ENCODE measurements at places on chromosomes 5 and 9. TPM values are rescaled to one million over a fixed set of nuclear protein-coding genes. Genes with fewer than 3 reads are reported as not detected.

GABRA6 gene
- not detected for total RNA-seq

RAD23B gene
- total RNA-seq, result 108 TPM

ORM1 gene
- 4.4 TPM for total RNA-seq

ZNF454 gene
- total RNA-seq, result not detected

HAPLN1 gene
- 0.27 TPM for total RNA-seq

NPR2 gene
- total RNA-seq, result 8.6 TPM

ECSCR gene
- 0.36 TPM for total RNA-seq

- H3K36me3 ChIP-seq, result no peaks in the 10 kb centered on the region
- H3K27ac ChIP-seq, result no peak overlapping the region
- no peaks in the 10 kb centered on the region for H3K27me3 ChIP-seq
- H3K4me3 ChIP-seq, result no peak overlapping the region
- DNase-seq, result no peak
Measured at GRCh38 chr5:137372773-137373160, 126.4 kb downstream of the SPOCK1 start.

DNA sequence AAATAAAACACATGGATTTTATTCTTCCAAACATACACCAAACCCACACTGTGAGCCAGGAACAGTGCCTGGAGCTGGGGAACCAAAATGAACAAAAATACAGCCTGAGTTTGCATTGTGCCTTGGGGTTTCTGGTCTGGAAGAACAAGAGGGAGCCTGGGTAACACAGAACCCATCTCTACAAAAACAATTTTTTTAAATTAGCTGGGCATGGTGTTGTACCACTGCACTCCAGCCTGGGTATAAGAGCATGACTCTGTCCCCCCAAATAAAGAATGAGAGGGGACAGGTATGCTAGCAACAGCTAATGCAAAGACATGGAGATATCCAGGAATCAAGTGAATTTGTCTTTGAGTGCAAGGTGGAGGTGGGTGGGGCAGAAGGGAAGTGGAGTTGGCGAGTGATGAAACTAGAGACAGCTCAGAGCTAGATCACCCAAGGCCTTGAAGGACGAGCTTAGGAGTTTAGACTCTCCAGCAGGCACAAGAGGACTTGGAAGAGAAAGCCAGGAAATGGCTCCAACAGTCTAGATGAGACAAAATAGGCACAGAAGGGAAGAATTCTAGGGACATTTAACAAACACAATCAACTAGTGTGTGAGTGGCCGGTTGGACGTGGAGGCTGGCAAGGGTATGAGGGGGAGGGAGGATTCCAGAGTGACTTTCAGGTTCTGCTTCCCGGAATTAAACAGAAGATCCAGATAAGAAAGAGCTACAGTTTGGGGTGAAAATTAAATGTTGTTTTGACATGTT is 47.4 kb downstream of the FNBP1 start:
- H3K27me3 ChIP-seq, result no peaks in the 10 kb centered on the region
- peaks cover 77% of the 10 kb centered on the region for H3K4me1 ChIP-seq
- H3K36me3 ChIP-seq, result peaks cover 22% of the 10 kb centered on the region
- H3K27ac ChIP-seq, result peak overlapping the region; percentile 100

GRCh38 chr9:133106511-133107244 is 14.4 kb downstream of the RALGDS start:
- H3K36me3 ChIP-seq, result peaks cover 43% of the 10 kb centered on the region
- H3K27me3 ChIP-seq, result no peaks in the 10 kb centered on the region
- DNase-seq, result no peak
- no peak overlapping the region for H3K4me3 ChIP-seq

DNA sequence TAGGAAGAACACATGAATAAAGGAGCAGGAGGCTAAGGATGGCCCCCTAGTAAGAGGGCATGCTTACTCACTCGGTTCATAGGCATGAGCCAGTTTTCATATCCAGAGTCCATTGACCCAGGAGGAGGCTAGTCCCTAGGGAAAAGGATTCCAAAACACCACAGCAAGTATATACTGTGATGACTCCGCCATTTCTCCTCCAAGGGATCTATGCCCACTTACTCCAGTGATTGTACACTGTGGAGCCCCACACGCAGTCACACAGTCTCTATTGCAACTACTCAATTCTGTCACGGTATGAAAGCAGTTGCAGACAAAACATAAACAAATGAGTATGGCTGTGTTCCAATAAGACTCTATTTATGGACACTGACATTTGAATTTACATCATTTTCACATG is 117.7 kb upstream of the ALDH1B1 start:
- H3K36me3 ChIP-seq, result no peaks in the 10 kb centered on the region
- DNase-seq, result no peak
- H3K27ac ChIP-seq, result no peak overlapping the region

DNA sequence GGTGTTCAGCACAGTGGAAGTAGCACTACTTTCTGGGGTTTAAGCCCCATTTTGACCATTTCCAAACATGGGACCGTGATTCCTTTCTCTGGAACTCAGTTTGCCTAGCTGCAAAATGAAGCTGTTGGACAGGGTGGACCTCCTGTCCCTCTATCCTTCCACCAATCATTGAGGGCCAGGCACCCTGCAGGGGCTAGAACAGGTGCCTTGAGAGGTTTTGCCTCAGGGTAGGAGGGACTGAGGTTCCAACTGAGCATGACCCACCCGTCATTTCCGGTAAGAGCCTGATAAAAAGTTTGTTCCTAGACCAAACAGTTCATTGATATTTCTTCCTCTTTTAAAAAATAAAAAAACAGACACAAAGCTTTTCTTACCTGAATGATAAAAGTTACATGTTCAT is 116.5 kb downstream of the MVB12B start:
- DNase-seq, result no peak
- H3K36me3 ChIP-seq, result no peaks in the 10 kb centered on the region
- no peaks in the 10 kb centered on the region for H3K4me1 ChIP-seq
- H3K4me3 ChIP-seq, result no peak overlapping the region
- no peaks in the 10 kb centered on the region for H3K27me3 ChIP-seq

DNA sequence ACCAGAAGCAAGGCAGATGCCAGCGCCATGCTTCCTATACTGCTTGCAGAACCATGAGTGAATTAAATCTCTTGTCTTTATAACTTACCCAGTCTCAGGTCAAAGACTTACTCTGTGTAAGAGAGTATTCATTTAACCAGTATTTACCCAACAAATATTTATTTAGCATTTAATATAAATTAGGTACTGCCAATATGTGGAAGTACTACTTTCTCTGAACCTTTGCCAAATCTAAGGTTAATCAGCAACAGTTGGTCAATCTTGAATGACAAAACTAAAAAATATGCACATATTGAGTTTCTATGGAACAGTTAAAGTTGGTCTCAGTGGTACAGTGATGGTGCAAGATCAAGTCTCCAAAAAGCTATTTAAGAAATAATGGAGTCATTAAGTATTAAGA is 155.9 kb upstream of the CCNG1 start:
- H3K27me3 ChIP-seq, result no peaks in the 10 kb centered on the region
- no peak overlapping the region for H3K4me3 ChIP-seq
- H3K36me3 ChIP-seq, result no peaks in the 10 kb centered on the region
- no peak overlapping the region for H3K27ac ChIP-seq

DNA sequence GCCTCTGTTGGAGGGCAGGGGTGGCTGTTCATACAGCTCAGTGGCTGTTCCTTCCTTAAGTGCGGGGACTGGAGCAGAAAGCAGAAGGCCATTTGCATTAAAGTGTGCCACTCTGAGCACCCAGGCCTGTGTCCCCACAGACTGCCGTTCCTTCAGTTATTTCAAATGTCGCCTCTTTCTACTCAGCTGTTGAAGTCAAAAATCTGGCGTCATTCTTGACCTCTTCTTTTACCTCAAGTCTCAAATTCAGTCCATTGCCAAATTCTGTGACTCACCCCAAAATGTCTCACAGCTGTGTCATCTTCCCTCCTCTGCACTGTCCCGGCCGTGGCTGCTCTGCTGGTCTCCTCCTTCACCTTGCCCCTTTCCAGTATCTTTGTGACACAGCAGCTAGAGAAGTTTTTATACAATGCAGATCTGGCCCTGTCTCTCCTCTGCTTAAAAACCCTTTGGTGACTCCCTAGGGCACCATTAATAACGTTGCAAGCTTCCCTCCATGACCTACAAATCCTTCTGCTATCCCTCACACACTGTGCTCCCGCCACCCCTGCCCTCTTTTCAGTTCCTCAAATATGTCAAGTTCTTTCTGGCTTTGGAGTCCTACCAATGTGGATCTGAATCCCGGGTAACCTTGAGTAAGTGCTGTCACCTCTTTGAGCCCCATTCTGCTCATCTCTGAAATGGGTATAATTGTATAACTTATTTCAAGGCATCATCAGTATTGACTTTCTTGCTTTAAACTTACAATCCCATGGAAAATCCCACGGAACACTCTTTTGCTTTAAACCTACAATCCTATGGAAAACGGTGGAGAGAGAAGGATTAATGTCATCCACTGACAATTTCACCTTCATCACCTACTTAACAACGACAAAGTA is 98.3 kb upstream of the BOD1 start:
- no peaks in the 10 kb centered on the region for H3K36me3 ChIP-seq
- no peaks in the 10 kb centered on the region for H3K27me3 ChIP-seq
- peaks cover 10% of the 10 kb centered on the region for H3K4me1 ChIP-seq

DNA sequence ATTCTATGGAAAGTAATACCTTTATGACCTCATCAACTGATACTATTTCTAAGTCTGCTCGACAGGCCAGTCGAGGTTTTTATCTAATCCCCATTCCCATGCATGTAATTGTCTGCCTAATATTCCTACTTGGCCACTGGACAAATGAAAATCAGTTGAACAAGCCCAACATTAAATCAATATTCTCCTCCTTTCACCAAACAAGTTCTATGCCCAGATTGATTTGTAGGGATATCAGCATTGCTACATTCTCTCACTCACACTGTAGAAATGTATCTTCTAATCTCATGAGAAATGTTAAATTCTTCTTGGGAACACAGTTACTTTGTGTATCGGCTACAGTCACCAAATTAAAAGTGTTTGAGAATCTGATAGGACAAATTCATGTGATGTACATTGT is 208.8 kb upstream of the CTNND2 start:
- DNase-seq, result no peak
- H3K36me3 ChIP-seq, result no peaks in the 10 kb centered on the region
- H3K27ac ChIP-seq, result no peak overlapping the region
- no peaks in the 10 kb centered on the region for H3K4me1 ChIP-seq
- H3K27me3 ChIP-seq, result no peaks in the 10 kb centered on the region

GRCh38 chr5:141501761-141502160 is 12.9 kb downstream of the PCDHGC5 start:
- peaks cover 21% of the 10 kb centered on the region for H3K4me1 ChIP-seq
- no peak overlapping the region for H3K4me3 ChIP-seq
- no peak overlapping the region for H3K27ac ChIP-seq
- no peak for DNase-seq
- no peaks in the 10 kb centered on the region for H3K36me3 ChIP-seq

- no peaks in the 10 kb centered on the region for H3K27me3 ChIP-seq
- H3K27ac ChIP-seq, result no peak overlapping the region
- peaks cover 6% of the 10 kb centered on the region for H3K36me3 ChIP-seq
- no peaks in the 10 kb centered on the region for H3K4me1 ChIP-seq
- H3K4me3 ChIP-seq, result no peak overlapping the region
- DNase-seq, result no peak
Measured at GRCh38 chr9:120486347-120486746, 93.6 kb downstream of the CDK5RAP2 start.

DNA sequence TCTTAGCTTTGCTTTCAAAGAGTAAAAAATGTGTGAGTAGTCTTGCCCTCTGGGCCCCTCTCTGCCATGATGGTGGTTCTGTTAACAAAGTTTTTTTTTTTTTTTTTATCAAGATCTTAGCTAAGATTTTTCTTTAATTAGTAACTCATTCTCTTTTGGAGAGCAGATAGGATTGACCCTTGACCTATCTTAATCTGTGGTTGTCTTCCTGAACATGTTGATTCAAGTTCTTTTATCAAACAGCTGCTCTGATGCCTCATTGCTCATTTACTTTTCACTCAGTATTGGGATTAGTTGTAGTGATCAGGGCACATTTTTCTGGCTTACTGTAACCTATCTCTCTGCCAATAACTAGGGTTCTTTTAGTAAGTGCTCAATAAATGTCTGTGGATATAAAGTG is 106.3 kb downstream of the PCSK5 start:
- H3K36me3 ChIP-seq, result no peaks in the 10 kb centered on the region
- no peaks in the 10 kb centered on the region for H3K27me3 ChIP-seq
- no peak overlapping the region for H3K27ac ChIP-seq
- DNase-seq, result no peak

DNA sequence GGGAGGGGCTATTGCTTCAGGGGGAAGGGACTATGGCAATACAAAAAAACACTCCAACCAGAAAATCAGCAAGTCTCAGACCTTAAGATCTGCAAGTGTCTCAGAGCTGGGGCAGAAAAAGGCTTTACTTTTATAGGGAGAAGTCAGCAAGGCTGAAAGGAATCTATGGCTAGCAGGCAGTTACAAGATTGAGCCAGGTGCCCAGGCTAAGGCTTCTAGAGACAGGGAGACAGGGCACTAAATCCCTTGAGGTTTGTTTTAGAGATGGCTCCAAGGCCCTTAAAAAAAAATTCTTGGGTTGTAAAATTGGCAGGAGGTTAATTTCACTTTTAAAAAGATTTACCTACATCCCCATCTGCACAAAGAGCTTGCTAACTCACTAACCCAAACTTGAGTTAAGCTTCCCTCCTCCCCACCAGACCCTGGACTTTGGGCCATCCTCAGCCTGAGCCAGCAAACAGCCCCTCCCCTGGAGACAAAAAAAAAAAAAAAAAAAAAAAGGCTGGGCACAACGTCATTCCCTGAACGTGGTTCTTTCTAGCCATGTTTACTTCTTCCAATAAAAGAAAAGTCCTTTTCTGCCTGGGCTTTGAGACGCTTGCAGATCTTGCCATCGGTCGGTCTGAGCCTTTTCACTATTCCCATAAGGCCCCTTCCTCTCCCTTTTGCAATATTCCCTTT is 17.9 kb downstream of the NIPAL4 start:
- no peak overlapping the region for H3K4me3 ChIP-seq
- H3K4me1 ChIP-seq, result no peaks in the 10 kb centered on the region
- no peak for DNase-seq
- H3K36me3 ChIP-seq, result 0 out of 2 replicates have a peak, but pooled peaks cover 6% of the 10 kb centered on the region
- no peaks in the 10 kb centered on the region for H3K27me3 ChIP-seq
- no peak overlapping the region for H3K27ac ChIP-seq

- DNase-seq, result no peak
- H3K27ac ChIP-seq, result no peak overlapping the region
- no peaks in the 10 kb centered on the region for H3K27me3 ChIP-seq
Measured at GRCh38 chr5:169106911-169107706, 193.8 kb downstream of the SLIT3 start.

- no peaks in the 10 kb centered on the region for H3K36me3 ChIP-seq
- H3K4me1 ChIP-seq, result no peaks in the 10 kb centered on the region
- DNase-seq, result no peak
- no peak overlapping the region for H3K4me3 ChIP-seq
Measured at GRCh38 chr5:126878634-126879033, 101.7 kb downstream of the LMNB1 start.

GRCh38 chr5:147466360-147466980 is 43.4 kb downstream of the DPYSL3 start:
- H3K27me3 ChIP-seq, result no peaks in the 10 kb centered on the region
- no peaks in the 10 kb centered on the region for H3K36me3 ChIP-seq
- no peak overlapping the region for H3K27ac ChIP-seq
- H3K4me1 ChIP-seq, result no peaks in the 10 kb centered on the region
- no peak for DNase-seq
- no peak overlapping the region for H3K4me3 ChIP-seq

Measured in GM12878 (cell line).